Cortex of kidney (tissue), 1 donor: ENCODE measurements at places on chromosomes 5 and 9.

GRCh38 chr9:5557606-5558587, 47.6 kb downstream of the PDCD1LG2 start:
- DNase-seq: no peak

DNA sequence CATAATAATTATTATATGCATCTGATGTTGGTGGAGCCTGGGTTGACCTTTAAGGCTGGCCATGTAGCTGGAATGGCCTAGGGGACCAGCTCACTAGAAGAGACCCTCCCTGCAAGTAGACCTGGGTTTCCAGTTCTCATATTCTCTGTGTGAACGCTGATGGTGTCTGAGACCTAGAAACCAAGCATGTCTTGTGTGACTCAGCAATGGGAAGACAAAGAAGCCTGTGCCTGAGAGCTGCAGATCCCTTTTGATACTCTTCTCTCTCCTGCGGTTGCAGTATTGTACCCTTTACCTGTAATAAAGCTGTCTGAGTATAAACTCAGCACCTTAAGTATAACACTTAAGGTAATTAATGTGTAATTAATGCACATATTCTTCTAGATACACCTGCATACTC, 22.2 kb downstream of the C9orf152 start:
- no peak for DNase-seq

GRCh38 chr5:36599986-36600779, 6.2 kb upstream of the SLC1A3 start:
- DNase-seq: no peak

GRCh38 chr9:21993007-21993406, 1.2 kb downstream of the CDKN2A start:
- no peak for DNase-seq

- DNase-seq: no peak
Observed at GRCh38 chr9:127567035-127567729, 44.9 kb upstream of the STXBP1 start.

GRCh38 chr5:1268056-1268455, 26.8 kb downstream of the TERT start:
- no peak for DNase-seq
